ENCODE measurements at places on chromosomes 3 and 15.

GRCh38 chr3:172915911-172916514 lies 165.5 kb downstream of the ECT2 start:
- DNase-seq, result no peak

GRCh38 chr3:136720091-136720490 lies 32.1 kb downstream of the STAG1 start:
- peak; percentile 27 for DNase-seq

DNA sequence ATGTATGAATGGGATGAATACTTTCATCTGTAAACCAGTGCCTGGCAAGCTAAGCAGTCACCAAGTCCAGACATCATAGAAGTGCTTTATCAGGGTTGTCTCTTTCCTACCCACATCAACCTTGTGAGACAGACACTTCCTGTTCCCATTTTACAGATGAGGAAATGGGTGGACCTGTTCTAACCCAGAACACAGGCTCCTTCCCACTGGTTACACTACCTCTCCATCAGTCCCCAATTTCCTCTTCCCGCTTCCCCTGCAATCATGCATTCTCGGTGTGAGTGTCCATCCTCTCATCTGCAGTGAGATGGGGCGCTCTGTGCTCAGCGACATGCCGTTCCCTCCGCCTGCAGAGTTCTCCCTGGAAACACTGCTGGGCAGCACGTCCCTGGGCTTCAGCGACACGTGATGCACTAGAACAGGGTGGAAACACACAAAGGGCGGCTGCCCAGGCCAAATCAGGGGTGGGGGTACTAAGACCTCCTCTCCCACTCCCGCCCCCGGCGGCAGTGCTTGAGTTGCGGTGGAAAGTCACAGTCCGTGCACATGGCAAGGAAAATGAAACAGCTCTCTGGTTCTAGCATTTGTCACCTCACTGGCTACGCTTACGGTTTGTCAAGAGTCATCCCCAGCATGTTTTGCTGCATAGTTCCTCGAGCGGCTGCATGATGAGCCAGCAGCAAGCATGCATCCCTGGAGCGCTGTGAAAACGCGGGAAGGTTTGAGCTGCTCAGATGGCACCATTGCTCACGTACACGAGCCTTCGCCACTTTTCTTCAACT lies 201.1 kb downstream of the ADAMTS17 start:
- DNase-seq, result no peak

- peak; percentile 71 for DNase-seq
These were observed 22.2 kb downstream of the EPHB3 start for GRCh38 chr3:184583578-184584451.

DNA sequence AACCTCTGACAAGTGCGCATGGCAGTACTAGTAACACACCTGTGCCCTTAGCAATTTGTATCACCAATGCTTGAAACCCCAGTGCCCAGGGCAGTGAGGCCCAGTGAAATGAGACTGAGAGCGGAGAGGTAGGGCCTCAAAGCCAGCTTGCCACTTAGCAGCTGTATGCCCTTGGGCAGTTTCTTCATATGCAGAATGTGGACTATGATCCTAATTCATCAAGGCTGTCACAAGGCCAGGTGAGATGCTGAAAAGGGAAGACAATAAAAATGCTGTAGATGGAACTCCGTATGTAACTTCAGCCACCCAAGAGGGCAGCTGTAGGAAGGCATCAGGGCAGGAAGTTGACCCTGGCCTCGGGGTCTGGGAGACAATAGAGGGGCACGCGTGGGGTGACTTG lies 74.4 kb downstream of the KY start:
- no peak for DNase-seq

GRCh38 chr3:127560051-127560787 lies 30.3 kb downstream of the TPRA1 start:
- DNase-seq, result no peak

- DNase-seq, result no peak
These were observed 7.6 kb downstream of the CMTM6 start for GRCh38 chr3:32495085-32495484.

GRCh38 chr15:62833646-62834045 lies 208.9 kb upstream of the TPM1 start:
- no peak for DNase-seq

DNA sequence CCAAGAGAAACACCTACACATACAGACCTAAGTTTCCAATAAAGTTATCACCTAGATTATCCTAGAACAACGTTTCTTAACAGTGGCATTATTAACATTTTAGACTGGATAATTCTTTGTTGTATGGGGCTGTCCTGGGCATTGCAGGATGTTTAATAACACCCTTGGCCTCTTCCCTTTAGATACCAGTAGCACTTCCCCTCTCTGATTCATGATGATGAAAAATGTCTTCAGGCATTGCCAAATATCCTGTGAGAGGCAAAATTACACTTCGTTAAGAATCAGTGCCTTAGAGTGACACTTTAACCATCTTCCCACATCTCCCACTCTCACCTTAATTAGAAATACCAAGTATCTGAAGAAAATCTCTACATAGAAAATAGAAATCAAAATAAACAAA lies 352.6 kb downstream of the CGGBP1 start:
- DNase-seq, result no peak

DNA sequence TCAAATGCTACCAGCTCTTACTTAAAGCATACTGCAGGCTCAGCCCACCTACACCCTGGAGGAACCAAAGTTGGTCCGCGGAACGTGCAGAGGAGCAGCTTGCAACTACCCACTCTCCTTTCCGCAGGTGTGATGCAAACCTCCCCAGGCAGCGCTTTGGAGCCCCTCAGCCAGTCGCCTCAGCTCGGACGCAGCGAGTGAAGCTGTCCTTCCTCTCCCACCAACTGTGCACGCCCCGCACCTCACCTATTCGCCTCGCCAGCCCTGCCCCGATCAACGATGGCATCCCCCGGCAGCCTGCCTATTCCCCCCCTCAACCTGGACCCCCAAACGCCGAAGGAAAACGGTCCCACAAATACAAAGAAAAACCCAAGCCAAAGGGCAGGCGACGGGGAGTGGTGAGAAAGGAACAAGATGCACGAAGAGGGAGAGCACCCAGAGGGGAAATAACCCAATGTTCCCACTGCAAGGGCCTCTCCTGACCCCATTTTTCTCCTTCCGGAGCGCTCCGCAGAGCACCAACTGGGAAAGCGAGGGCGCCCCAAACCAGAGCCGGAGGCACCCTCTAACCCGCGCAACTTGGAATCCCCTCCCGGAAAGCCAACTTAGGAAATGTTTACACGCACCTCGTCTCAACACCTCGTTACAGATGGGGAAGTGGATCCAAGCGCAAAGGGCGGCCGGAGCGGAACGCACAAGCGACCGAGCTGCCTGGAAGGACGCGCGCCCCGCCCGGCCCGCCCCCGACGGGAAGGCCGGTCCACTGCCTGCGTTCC lies 665 bp downstream of the GLB1 start:
- peak; percentile 67 for DNase-seq

GRCh38 chr15:82165948-82166376 lies 96.6 kb downstream of the EFL1 start:
- peak; percentile 70 for DNase-seq

- DNase-seq, result no peak
These were observed 57.5 kb upstream of the TRA2B start for GRCh38 chr3:185995352-185995751.

GRCh38 chr3:171058873-171059603 lies 32.5 kb upstream of the SLC2A2 start:
- no peak for DNase-seq

GRCh38 chr3:2937592-2937991 lies 172.6 kb downstream of the IL5RA start:
- DNase-seq, result no peak

- peak; percentile 96 for DNase-seq
These were observed at the start of gene CACNA2D2 for GRCh38 chr3:50503504-50504342. Gene CACNA2D2, minus strand, starts transcription at chr3:50503634. Its CDS starts 211 bp downstream, at chr3:50503423.

DNA sequence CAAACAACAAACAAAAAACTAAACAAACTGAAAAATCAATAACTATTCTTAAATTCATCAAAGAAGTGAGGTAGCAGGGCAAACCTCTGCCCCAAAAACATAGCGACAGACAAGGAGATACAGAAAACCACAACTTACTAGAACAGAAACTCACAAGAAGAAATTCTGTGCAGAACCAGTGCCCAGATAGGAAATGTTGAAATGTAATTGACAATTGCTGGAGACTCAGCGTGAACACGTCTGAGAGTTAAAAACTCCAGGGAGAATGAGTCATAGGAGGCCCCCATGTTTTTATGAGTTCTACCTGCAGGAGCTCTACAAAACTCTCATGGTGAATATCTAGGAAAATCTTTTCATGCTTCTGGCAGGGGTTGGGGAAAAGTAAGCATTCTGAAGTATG lies 95.5 kb upstream of the SETMAR start:
- no peak for DNase-seq

DNA sequence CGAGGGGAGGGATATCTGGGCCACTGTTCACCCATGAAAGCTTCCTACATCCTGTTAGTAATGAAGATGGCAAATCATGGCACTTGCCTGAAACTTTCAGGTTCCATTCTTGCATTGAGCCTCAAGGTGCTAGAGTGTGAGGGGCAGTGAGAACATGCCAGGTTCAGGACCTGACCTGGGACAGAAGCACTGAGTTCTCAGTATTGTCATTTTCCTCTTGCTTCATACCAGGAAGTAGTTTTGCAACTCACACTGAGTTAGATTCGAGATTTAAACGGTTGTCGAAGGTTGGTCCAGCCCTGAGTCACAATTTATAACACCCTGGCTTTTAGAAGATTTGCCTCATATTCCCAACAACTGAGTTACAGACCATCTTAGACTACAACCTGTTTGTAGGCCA lies 11.8 kb upstream of the MEIS2 start:
- DNase-seq, result no peak

DNA sequence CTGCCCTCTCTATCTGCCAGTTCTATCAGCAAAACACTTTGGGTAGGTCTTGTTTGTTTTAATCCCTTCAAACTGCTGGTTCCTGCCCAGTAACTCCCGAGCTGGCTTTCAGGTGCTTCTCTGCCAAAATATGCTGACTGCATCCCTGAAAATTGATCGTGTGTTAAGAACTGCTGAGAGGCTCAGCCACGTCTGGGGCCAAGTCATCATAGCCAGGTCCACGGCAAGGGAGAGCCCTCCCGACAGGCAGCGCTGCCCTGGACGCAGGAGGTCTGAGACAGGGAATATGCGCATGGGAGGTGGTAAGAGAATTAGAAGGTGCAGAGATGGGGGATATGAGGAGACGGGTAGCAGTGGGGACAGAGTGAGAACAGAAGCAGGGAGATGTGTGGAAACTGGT lies 179.7 kb upstream of the TOPAZ1 start:
- no peak for DNase-seq

GRCh38 chr3:67866571-67866970 lies 212.2 kb upstream of the SUCLG2 start:
- no peak for DNase-seq

DNA sequence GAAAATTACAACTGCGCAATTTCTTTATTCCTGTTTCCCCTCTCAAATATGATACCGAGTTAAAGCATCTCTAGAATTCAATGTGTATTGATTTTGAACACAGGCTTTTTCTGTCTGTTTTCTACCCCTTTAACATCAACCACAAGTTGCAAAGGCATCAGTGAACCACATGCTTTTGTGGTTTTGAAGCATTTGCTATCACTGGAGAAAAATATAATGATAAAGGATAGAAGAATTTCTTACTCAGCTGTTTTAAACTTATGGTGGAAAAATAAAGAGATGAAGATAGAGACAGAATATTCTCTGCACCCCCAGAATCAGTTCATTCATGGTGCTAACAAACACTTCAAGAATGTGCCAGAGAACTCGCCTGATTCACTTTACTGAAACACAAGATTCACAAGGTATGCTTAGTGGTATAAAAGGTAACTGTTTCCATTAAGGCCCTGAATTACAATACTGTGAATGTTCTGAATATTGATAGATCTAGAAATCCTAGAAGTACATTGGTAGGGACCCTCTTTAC lies 9.5 kb upstream of the DPPA4 start:
- no peak for DNase-seq

DNA sequence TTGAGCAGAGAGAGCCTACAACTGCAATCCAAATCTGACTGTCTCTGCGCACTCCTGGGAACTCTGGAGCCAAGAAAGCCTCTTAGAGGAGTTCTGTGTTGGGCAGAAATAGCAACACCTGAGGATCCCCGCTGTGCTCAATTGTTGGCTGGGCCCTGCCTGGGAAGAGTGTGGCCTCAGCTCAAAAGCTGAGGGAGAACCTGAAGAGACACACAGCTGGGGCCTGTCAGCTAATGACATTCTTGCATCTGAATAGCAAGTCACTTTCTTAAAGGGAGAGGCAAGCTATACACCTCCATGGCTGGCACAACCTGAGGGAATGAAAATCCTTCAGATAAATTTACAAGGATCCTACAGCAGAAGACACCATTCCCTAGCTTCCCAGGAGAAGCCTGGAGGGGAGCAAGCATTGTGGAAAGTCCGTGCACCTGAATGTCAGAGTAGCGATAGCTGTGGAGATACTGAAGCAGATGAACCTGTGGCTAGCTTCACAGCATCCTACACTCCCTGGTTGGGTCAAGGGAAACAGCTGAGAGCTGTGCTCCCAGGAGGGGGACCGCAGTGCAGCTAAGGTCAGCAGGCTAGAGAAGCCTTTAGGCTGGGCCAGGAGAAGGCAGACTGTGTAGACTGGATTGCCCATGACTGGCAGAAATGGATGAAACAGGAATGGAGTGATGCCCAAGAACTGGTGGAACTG lies 159.9 kb upstream of the PFN2 start:
- DNase-seq, result no peak

DNA sequence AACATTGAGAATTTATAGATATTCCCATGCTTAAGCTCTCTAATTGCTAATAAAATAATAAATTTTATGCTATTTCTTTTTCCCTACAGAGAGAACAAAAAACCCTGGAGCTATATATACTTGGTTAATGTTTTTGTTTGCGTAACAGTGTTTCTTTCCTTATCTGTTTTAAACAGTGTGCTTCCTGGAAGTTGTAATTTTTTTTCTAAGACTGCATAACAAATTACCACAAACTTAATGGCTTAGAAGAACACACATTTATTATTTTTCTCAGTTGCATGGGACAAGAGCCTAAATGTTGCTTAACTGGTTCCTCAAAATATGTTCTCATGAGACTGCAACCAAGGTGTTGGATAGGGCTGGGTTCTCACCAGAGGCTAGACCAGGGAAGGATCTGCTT lies 49.7 kb upstream of the DPH6 start:
- DNase-seq, result no peak

Measured in SK-N-SH (cell line).